K562 (cell line): ENCODE measurements at places on chromosomes 16 and 17. TPM values are rescaled to one million over a fixed set of nuclear protein-coding genes. Genes with fewer than 3 reads are reported as not detected.
A peak's percentile ranks its signal among the peaks of the same experiment; 100 is the strongest.

KCNH6 gene
- not detected in 2 replicates for total RNA-seq

CCDC144A gene
- 0.42 and 0.71 TPM in 2 replicates for total RNA-seq

HBA2 gene
- total RNA-seq = 443 and 467 TPM in 2 replicates

GAS2L2 gene
- not detected in 2 replicates for total RNA-seq

SEZ6L2 gene
- 2.1 TPM in 2 replicates for total RNA-seq

CDH11 gene
- total RNA-seq = 0.18 and 0.31 TPM in 2 replicates

DNA sequence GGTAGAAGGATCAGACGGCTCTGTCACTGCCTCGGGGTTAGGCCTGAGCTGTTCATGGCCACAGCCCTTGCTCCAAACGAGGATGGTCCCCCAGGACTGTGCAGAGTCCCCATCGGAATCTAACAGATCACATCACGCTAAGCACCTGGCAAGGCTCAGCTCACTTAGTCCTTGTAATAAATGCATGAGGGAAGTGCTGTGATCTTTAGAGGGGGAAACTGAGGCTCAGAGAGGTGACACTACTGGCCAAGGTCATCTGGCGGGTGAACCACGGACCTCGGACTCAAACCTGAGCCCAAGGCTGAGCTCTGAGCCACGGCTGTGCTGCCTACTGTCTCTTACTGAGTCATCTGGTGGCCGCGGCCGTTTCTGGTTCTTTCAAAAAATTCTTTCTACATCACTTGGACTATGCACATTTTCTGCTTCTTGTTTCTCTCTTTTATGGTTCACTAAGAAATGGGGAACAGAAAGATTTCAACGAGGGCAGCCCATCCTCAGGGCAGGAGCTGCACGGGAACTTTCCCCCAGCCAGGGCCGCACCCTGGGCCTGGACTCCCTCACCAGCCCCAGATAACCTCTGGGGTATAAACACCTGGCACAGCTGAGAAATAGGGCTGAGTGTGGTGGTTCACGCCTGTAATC is 55.6 kb downstream of the COTL1 start:
- H3K27ac ChIP-seq = no peak overlapping the region
- DNase-seq = no peak
- H3K4me1 ChIP-seq = peaks cover 4% of the 10 kb centered on the region

DNA sequence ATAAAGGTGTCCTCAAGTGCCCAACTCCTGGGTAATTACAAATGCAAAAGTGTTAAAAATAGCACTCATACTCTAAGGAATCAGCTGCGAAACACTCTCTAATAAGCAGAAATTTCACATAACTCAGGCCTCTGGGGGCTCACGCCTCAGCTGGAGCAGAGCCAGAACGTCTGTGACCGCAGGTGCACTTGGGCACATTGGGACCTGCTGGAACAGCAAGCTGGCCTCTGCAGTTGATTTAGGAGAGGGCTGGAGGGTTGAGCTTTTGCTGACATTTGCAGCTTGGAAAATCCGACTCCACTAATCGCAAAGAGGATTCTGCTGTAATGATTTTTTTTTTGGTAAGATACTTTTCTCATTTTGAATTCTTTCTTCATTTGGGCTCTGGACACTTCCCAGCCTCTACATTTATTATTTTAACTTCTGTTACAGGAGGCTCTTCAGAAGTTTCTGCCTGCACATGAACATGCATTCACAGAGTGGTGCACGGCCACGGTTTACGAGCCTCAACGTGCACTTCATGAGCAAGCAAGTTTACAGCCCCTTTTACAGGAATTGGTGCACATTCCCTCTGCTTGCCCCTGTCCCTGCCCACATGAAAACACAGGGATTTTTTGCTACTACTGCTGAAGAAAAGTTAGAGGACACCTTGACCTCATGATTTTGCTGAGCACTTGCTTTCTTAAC is 4.1 kb upstream of the SNTB2 start:
- peaks cover 6% of the 10 kb centered on the region for H3K4me1 ChIP-seq
- H3K4me3 ChIP-seq = no peak overlapping the region
- no peaks in the 10 kb centered on the region for H3K36me3 ChIP-seq
- no peak overlapping the region for H3K27ac ChIP-seq

DNA sequence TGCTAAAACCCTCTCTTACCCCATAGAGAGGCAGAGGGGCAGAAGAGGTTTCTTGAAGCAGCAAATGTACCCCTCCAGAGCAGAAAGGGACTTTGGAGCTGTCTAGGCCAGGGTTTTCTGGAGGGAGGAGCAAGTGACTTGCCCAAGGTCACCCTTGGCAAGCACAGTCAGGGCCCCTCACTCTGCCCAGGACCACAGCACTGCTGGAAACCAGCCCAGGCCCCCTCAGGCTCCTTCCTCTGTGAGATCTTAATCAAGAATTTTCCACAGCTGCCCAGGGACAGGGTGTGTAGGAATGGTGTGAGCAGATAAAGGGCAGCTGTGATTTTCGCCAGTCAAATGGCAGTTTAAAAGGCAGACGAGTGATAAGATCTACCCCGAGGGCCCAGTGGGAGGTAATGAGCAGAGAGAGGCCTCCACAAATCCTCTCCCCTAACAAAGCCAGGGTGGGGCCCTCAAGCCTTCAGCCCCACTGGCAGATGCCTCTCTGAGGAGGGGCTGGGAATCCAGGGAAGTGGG is 3.9 kb upstream of the SLC12A3 start:
- no peaks in the 10 kb centered on the region for H3K36me3 ChIP-seq
- H3K4me1 ChIP-seq = 0 out of 3 replicates have a peak, but pooled peaks cover 2% of the 10 kb centered on the region
- no peak overlapping the region for H3K4me3 ChIP-seq

GRCh38 chr16:49472598-49472997 is 99.0 kb downstream of the C16orf78 start:
- H3K27ac ChIP-seq = no peak overlapping the region
- H3K27me3 ChIP-seq = peaks cover 16% of the 10 kb centered on the region; the same call in 1 of the 2 replicates
- H3K4me3 ChIP-seq = no peak overlapping the region
- no peak for DNase-seq
- H3K4me1 ChIP-seq = no peaks in the 10 kb centered on the region
- no peaks in the 10 kb centered on the region for H3K36me3 ChIP-seq

DNA sequence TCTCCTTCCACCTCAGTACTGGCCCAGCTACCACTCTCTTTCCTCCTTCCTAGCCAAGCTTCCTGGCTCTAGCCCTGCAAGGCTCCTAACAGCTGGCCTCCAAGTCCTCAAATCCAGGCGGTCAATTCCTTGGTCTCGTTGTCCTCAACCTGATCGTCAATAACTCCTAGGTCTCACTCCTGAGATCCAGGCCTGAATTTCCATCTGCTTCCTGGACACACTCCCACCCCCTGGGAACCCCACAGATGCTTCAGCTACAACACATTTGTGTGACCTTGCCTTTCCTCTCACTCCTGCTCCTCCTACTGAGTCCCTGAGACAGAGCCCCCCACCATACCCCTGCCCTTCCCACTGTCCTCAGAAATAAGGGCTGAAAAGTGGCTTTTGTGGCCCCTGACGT is 2.3 kb downstream of the ENKD1 start:
- peaks cover 7% of the 10 kb centered on the region; the same call in 2 of the 3 replicates for H3K36me3 ChIP-seq
- H3K4me3 ChIP-seq = no peak overlapping the region
- DNase-seq = no peak
- H3K27me3 ChIP-seq = no peaks in the 10 kb centered on the region

DNA sequence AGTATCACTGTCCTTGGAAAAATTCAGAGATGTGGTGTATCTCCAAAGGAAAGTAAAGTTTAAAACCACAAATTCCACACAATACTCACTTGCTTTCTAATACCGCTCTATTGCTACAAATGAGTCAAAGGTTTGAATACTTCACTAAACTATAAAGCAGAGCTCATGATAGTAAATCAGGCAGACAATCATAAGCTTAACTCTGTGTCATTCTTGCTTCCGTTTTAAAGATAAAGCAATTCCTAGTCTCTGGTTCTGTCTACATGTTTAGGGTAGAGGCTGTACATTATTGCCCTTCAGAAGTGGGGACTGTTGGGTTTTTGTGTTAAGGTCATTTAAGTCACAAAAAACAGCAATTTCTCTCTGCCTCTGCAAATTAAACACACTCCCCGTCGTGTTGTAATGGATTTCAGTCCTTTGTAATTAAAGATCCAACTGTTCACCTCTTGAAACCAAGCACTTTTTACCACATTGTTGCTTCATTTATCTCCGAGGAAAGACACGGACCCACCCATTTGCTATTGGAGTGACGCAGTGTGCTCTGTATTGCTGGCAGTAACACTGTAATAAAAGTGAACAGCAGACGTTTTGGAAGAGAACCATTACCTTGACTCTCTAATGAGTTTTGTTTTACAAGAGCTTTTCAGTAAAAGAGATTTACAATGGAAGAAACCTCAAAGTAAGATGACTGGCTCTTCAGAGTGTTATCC is 83.1 kb upstream of the CNTNAP4 start:
- H3K27me3 ChIP-seq = no peaks in the 10 kb centered on the region
- H3K4me3 ChIP-seq = no peak overlapping the region
- no peaks in the 10 kb centered on the region for H3K36me3 ChIP-seq
- no peak overlapping the region for H3K27ac ChIP-seq
- no peaks in the 10 kb centered on the region for H3K4me1 ChIP-seq

DNA sequence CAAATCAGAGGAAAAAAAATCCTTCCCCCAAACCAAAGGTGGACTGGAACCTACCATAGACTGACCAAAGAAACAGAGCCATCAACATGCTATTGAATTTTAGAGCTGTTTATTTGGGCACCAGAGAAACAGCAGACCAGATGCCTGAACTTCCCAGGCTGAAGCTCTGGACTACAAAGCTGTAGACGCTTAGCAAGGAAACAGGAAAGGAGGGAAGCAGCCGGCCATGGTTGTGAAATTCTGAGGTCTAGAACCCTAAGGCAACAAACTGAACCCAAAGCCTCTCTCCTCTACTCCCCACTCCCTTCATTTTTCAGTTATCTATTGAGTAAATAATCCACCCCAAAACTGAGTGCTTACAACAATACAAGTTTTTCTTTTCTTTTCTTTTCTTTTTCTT is 45.4 kb upstream of the MEIOC start:
- no peaks in the 10 kb centered on the region for H3K4me1 ChIP-seq
- H3K27ac ChIP-seq = no peak overlapping the region
- peaks cover 30% of the 10 kb centered on the region; the same call in 2 of the 3 replicates for H3K27me3 ChIP-seq
- H3K4me3 ChIP-seq = no peak overlapping the region
- peak; percentile 6 for DNase-seq

DNA sequence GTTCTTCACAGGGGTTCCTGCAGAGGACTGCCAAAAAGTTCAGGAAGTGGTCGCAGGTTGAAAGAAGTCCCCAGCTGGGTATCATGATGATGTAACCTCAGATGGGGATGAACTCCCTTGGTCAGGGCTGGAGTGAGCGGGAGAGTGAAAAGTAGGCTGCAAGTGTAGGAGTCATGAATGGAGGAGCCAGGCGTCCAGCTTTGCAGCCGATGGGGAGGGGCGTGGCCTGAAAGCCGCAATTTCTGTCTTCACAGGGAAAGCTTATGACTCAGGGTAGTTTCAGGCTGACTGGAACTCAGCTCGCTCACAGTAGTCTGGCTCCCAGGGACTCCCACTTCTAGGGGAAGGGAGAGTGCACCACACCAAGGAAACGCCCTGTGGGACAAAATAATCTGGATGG is 70.0 kb upstream of the HS3ST3A1 start:
- no peak overlapping the region for H3K4me3 ChIP-seq
- no peaks in the 10 kb centered on the region for H3K4me1 ChIP-seq
- H3K36me3 ChIP-seq = no peaks in the 10 kb centered on the region
- H3K27me3 ChIP-seq = no peaks in the 10 kb centered on the region
- DNase-seq = no peak

DNA sequence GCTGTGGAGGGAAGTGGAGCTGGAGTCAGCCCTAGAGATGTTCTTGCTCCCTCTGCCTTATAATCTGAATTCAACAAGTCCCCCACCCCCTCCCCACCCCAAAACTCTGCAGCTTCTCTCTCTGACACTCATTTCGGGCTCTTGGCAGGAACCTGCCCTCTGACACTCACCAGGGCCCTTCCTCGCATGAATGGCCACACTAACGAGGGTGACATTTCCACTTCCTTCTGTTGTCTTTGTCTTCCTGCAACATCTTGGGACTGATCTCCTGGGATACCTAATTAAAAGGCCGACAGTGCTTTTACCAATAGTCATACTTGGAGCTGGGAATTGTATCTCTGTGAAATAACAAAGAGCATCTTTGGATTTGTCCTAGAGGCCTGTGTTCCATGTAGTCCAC is 106.9 kb upstream of the PIRT start:
- no peaks in the 10 kb centered on the region for H3K4me1 ChIP-seq
- H3K27ac ChIP-seq = no peak overlapping the region
- DNase-seq = no peak

GRCh38 chr17:7136266-7136877 is 21.8 kb upstream of the ASGR2 start:
- H3K36me3 ChIP-seq = no peaks in the 10 kb centered on the region
- peaks cover 41% of the 10 kb centered on the region for H3K27me3 ChIP-seq
- no peak overlapping the region for H3K4me3 ChIP-seq
- peaks cover 8% of the 10 kb centered on the region for H3K4me1 ChIP-seq
- no peak overlapping the region for H3K27ac ChIP-seq

- peaks cover 19% of the 10 kb centered on the region for H3K27me3 ChIP-seq
- H3K4me1 ChIP-seq = no peaks in the 10 kb centered on the region
Measured at GRCh38 chr17:33233811-33234177, 59.3 kb downstream of the ASIC2 start.

DNA sequence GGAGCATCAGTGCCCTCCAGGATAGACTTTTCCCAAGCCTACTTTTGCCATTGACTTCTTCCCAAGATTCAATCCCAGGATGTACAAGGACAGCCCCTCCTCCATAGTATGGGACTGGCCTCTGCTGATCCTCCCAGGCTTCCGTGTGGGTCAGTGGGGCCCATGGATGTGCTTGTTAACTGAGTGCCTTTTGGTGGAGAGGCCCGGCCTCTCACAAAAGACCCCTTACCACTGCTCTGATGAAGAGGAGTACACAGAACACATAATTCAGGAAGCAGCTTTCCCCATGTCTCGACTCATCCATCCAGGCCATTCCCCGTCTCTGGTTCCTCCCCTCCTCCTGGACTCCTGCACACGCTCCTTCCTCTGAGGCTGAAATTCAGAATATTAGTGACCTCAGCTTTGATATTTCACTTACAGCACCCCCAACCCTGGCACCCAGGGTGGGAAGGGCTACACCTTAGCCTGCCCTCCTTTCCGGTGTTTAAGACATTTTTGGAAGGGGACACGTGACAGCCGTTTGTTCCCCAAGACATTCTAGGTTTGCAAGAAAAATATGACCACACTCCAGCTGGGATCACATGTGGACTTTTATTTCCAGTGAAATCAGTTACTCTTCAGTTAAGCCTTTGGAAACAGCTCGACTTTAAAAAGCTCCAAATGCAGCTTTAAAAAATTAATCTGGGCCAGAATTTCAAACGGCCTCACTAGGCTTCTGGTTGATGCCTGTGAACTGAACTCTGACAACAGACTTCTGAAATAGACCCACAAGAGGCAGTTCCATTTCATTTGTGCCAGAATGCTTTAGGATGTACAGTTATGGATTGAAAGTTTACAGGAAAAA is 9.7 kb upstream of the CYLD start:
- no peak overlapping the region for H3K27ac ChIP-seq
- no peaks in the 10 kb centered on the region for H3K4me1 ChIP-seq
- H3K36me3 ChIP-seq = no peaks in the 10 kb centered on the region

- no peaks in the 10 kb centered on the region for H3K27me3 ChIP-seq
- no peaks in the 10 kb centered on the region for H3K36me3 ChIP-seq
- no peak overlapping the region for H3K27ac ChIP-seq
- H3K4me1 ChIP-seq = no peaks in the 10 kb centered on the region
- H3K4me3 ChIP-seq = no peak overlapping the region
Measured at GRCh38 chr16:48971571-48972077, 310.0 kb downstream of the CBLN1 start.
